ENCODE measurements at places on chromosomes 5 and 9.

DNA sequence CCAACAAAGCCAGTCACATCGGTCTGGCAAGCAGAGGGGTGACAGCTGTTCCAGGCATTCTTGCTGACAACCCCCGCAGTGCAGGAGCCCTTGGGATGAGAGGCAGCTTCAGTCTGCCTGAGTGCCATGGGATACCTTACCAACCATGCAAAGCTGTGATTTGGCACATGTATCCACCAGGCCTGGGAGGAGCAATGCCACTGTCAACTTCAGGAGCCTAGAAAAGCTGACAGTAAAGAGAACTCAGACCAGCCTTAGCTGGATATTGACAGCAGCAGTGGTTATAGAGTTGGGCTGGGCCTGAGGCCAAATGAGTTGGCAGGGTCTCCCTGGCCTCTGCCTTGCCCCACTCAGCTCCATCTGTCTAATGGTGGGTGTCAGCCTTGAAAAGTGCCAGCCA is 10.1 kb upstream of the PLPPR1 start:
- no peak for DNase-seq

GRCh38 chr5:5810461-5810860 is 388.0 kb downstream of the ICE1 start:
- no peak for DNase-seq

DNA sequence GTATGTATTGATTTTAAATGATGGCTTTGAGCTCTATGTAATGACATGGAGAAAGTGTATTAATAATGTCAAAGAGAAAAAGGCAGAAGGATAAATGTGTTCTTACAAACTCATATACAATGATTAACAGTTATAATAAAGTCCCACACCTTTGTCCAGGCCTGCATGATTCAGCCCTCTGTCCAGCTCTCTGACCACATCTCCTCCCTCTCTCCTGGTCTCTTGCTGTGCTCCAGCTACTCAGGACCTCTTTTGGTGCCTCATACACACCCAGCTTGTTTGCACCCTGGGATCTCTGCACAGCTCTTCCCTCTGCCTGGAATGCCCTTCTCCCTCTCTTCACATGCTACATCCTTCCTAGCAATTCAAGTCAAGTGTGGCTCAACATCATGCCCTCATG is 37.5 kb upstream of the DMRT1 start:
- DNase-seq = no peak

DNA sequence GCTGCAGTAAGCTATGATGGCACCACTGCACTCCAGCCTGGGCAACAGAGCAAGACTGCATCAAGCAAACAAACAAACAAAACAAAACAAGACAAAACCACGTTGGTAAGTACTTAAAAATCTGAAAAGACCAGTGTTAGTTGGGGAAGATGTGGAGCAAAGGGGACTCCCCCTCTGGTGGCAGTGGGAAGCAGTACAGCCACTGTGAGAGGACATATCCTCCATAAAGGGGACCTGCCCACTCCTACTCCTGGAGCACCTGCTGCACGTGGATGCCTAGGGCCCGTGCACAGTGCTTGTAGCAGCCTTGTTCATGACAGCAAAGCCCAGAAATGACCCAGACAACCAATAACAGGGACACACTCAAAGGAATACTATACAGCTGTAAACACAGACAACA is 17.0 kb upstream of the IPPK start:
- no peak for DNase-seq

- DNase-seq = no peak
Measured at GRCh38 chr9:92663951-92664350, 6.0 kb downstream of the IPPK start.

GRCh38 chr9:16028548-16028947 is 475.7 kb downstream of the CCDC171 start:
- DNase-seq = no peak

GRCh38 chr9:132162764-132163456 is 1.1 kb downstream of the NTNG2 start:
- no peak for DNase-seq

DNA sequence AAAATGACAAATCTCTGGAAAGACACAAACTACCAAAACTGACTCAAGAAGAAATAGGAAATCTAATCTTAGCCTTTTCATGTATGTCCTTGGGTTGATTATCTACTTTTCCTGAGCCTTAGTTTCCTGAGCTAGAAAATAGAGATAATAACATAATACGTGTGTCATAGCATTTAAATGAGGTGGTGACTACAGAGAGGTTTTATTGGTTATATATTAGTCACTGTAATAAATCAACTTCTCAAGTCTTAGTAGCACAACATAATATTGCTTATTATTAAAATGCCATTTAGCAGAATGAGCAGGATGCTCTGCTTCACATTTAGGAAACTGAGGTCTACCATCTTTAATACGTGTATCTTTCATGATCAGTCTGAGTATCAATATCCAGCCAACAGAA is 7.1 kb upstream of the PJA2 start:
- no peak for DNase-seq

GRCh38 chr5:157451806-157452205 is 8.2 kb upstream of the NIPAL4 start:
- no peak for DNase-seq

- DNase-seq = no peak
Measured at GRCh38 chr9:128419061-128419925, 1.4 kb upstream of the CERCAM start.

GRCh38 chr5:134784241-134784920 is 25.8 kb downstream of the DDX46 start:
- no peak for DNase-seq

DNA sequence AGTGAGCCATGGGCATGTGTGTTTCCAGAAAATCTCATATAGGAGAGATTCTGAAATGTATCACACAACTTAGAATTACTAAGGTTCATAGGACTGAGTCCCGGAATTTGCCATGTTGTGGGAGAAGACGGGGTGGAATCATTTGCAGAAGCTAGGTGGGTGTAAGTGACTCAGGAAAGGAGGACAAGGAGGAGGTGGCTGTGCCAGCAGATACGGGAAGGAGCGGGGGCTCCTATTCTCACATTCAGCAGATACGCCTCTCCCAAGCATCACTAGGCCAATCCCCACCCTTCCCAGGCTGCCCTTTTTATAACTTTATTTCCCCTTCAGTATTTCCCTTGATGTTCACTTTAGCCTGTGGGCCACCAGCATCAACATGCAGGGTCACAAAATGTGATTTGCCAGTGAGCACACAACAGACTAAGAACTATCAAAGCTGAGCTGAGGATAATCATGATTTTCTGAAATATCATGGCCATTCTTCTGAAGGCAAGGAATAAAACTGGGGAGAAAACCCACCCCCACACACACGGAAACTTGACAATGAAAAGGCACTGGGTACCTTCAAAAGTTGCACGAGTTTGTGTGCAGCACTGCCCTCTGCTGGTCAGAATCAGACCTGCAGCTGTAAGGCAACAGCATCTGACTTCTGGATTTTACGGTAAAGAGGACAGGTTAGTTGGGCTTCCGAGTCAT is 133.2 kb downstream of the MTX3 start:
- DNase-seq = peak; percentile 74

DNA sequence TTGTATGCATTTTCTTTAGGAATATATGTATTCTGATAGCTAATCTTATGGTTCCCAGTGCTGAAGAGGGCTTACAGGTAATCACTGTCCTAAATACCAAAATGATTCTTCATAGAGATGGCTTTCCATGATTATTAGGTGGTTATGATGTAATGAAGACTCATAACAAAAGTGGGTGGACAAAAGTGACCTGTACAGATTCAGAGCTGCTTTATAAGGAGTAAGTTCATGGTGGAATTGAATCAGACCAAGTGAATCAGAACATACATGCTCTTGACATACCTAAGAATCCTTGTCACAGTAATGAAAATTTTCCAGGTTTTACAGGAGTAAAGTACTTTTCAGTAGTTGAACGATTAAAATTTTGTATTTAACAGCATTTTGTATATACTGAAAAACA is 105.6 kb downstream of the NIPBL start:
- DNase-seq = no peak

DNA sequence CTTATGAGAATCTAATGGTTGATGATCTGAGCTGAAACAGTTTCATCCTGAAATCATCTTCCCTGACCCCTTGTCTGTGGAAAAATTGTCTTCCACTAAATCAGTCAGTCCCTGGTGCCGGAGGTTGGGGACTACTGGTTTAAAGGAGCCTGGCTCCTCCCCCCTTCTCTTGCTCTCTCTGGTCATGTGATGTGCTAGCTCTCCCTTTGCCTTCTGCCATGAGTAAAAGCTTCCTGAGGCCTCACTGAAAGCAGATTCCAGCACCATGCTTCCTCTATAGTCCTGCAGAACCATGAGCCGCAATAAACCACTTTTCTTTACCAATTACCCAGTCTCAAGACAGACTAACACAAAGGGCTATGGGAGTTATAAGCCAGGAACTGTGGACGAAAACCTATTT is 54.7 kb downstream of the RASA1 start:
- DNase-seq = no peak

GRCh38 chr9:103702572-103702971 is 391.5 kb upstream of the SMC2 start:
- DNase-seq = no peak

DNA sequence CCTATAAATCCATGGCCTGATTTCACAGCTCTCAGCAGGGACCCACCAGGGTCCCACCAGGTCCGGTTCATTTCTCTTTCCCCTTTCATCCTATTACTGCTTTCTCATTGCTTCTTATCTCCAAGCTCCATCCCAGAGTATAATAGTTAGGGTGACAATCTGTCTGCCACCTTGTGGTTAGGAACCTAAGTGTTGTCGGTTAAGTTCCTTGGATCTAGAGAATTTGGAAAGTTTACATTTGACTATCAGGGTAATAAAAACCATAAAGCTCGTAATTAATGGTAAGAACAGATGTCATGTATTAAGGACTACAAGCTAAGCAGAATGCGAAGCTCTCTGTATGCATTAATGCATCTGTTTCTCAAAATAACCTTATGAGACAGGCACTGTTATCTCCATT is 259.1 kb downstream of the SH3GL2 start:
- DNase-seq = no peak

DNA sequence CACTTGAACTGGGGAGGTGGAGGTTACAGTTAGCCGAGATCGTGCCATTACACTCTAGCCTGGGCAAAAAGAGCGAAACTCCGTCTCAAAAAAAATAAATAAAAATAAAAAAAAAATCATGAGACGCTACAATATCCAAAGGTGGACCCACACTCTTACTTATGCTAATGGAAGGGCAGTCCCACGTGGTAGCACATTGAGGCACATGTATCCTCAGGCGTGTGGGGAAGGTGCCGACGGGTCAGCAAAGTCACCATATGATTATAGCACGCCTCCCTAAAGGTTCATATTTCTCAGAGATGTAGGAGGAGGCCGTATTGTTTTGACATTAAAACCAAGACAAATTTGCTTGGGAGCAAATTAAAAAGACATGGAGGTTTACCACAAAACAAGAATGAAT is 201.6 kb downstream of the LRRC70 start:
- no peak for DNase-seq

GRCh38 chr9:96159596-96159995 is 142.4 kb downstream of the HSD17B3 start:
- no peak for DNase-seq

DNA sequence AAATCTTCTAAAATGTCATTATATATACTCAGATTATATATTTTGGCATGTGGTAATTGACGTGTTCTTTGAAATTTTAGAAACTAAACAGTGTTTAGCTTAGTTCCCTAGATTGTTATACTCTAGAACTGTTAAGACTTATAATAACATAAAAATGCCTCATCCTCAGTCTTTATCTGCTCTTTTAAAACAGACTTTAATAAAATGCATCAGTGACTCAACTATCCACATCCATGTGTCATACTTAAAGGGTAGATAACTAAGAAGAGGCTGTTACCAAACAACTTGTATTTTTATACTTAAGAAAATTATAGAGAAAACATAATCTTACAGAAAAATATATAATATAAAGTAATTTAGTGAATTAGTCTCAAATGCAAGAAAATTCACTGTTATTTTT is 15.2 kb downstream of the NFIL3 start:
- DNase-seq = no peak

DNA sequence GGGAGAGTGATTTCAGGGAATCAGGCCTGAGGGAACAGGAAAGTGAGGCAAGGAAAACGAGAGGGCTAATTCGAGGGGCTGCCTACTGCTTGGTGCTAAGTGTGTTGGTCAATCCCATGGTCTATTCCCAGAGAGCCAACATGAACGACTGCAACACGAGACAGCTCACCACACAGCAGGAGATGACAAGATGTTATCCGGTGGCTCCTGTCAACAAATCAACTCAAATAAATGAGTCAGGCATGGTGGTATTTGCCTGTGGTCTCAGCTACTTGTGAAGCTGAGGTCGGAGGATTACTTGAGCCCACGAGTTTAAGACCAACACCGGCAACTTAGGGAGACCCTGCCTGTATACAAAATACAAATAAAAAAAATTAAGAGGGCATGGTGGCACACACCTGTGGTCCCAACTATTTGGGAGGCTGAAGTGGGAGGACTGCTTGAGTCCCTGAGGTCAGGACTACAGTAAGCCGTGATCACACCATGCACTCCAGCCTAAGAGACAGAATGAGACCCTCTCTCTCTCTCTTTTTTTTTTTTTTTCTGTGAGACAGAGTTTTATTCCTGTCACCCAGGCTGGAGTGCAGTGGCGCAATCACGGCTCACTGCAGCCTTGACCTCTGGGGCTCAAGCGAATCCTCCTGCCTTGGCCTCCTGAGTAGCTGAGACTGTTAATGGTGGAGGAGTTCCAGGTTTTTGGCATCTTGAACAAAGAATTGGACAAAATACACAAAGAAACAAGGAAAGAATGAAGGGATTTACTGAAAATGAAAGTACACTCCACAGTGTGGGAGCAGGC is 9.0 kb upstream of the FAF2 start:
- DNase-seq = no peak

- DNase-seq = no peak
Measured at GRCh38 chr9:96460882-96461281, 10.9 kb downstream of the HABP4 start.

GRCh38 chr5:20559845-20560244 is 571.8 kb upstream of the CDH18 start:
- DNase-seq = no peak
